ENCODE measurements at places on chromosomes 12 and 14. TPM values are rescaled to one million over a fixed set of nuclear protein-coding genes. Genes with fewer than 3 reads are reported as not detected.

GRCh38 chr12:2627835-2628191, 167.0 kb upstream of the FKBP4 start:
- DNase-seq, result no peak

DNA sequence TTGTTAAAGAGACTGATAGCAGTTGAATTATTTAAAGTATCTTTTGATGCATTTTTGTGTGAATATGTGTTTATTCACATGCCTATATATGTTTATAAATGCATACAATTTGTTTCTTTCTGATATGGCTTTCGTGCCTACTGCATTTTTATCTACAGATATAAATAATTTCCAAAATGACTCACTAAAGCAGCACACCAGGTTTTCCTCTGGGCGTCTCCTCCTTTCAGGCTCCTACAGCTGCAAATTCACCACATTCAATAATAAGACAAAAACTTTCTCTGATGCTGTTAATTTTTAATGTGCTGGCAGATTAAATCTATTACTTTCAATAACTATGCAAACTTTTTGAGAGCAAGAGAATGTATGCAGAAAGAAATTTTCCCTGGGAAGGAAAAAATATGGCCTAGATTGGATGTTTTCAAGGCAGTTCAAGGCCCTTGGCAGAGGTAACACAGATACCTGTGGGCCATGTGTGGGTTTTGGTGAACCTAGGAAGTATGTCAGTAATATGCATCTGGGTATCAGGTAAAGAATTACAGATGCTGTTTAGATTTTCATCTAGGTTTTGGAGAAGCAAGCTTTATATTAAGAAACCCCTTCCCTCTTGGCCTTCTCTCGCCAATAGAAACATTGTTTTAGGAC, 381.8 kb downstream of the EGLN3 start:
- DNase-seq, result no peak

- DNase-seq, result peak; percentile 66
These were observed 847 bp downstream of the MMP14 start for GRCh38 chr14:22837114-22837749.

DNA sequence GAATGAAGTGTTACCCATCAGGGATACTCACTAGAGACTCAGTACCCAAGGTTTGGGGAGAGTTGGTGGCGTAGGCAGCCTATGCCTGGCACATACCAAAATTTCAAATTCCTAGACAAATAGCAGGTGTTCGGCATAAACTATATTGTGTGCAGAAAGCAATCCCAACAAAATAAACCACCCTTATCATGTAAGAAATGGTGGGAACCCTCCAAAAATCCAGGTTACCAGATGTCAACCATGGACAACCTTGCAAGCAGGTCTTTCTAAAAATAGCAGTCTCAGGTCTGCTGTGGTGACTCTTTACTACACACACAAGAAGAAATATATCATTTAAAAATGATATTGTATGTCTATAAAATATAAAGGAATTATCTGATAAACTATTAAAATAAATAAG, 17.7 kb upstream of the PTGER2 start:
- no peak for DNase-seq

The NKX2-8 gene
- polyA plus RNA-seq, result not detected

The VRTN gene
- polyA plus RNA-seq, result not detected

The DIO2 gene
- 0.45 TPM for polyA plus RNA-seq

The C3AR1 gene
- 3.6 TPM for polyA plus RNA-seq

The SLCO1B1 gene
- polyA plus RNA-seq, result not detected

Measured in left kidney (tissue), 8 donors.